Keratinocyte (primary cell): ENCODE measurements at places on chromosomes 2 and 18. TPM values are rescaled to one million over a fixed set of nuclear protein-coding genes. Genes with fewer than 3 reads are reported as not detected.

DNA sequence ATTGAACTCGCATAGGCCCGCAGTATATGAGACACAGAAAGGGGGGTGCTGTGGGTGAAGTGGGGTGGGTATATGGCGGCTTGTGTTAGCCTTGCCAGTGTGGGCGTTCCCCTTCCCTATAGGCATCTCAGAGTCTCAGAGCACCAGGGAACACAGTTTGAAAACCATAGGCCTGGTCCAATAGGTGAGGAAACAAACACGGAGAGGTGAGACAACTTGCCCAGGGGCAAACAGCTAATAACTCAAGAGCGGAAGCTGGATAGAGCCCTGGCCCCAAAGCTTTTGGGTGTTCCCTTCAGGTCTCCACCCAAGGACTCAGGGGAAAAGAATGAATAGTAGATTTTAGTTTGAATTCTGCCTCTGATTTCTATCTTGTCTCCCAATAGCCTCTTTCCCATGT, 7.9 kb downstream of the LIPG start:
- no peak overlapping the region for H3K4me3 ChIP-seq
- peak; percentile 82 for DNase-seq
- H3K27ac ChIP-seq = peak overlapping the region; percentile 65
- no peaks in the 10 kb centered on the region for H3K27me3 ChIP-seq
- H3K36me3 ChIP-seq = peaks cover 40% of the 10 kb centered on the region

GRCh38 chr2:8611700-8612099, 70.2 kb upstream of the ID2 start:
- H3K27ac ChIP-seq = no peak overlapping the region
- no peaks in the 10 kb centered on the region for H3K4me1 ChIP-seq
- DNase-seq = no peak

GRCh38 chr2:168315331-168316072, 68.1 kb upstream of the STK39 start:
- no peak for DNase-seq
- no peak overlapping the region for H3K27ac ChIP-seq
- no peaks in the 10 kb centered on the region for H3K36me3 ChIP-seq
- no peak overlapping the region for H3K4me3 ChIP-seq
- H3K4me1 ChIP-seq = no peaks in the 10 kb centered on the region
- no peaks in the 10 kb centered on the region for H3K27me3 ChIP-seq

DNA sequence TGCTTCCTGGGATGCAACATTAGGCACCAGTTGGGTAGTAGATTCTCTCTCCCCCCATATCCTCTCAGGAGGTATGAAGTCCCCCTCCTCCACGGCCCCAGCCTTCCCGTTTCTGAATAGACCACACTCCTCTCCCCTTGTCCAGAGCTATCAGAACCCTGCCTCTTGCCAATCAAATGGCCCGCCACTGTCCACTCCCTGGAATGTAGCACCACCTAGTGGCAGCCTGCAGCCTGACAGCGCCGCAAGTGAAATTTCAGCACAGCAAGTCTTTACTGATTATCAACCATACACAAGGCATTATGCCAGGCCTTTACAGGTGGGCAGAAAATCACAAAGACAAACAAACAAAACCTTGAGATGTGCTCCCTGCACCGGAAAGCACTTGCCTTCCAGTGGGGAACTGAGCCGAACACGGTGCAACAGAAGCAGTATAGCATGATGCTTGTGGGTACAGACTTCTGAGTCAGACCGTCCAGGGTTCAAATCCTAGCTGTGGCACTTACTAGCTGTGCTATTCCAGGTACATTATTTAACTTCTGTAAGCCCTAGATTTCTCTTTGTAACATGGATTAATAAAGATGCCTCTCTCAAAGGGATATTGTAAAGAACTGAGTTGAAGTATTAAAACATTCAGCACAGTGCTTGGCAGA, 174.0 kb downstream of the SMAD2 start:
- no peaks in the 10 kb centered on the region for H3K36me3 ChIP-seq
- DNase-seq = no peak
- no peaks in the 10 kb centered on the region for H3K27me3 ChIP-seq
- H3K27ac ChIP-seq = no peak overlapping the region
- no peak overlapping the region for H3K4me3 ChIP-seq

DNA sequence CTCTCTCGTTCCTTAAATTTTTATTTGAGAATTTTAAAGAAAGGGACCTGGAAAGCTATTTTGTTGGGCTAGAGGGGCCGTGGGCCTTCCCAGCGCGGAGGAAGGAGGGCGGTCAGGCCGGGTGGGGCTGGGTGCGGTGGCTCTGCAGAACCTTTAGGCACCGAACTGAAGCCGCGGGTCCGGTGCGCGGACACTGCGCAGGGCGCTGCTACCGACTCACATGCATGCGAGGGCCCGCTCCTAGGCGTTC, 1.6 kb upstream of the TWIST2 start:
- peaks cover 60% of the 10 kb centered on the region for H3K27me3 ChIP-seq
- no peak overlapping the region for H3K4me3 ChIP-seq
- H3K4me1 ChIP-seq = peaks cover 3% of the 10 kb centered on the region
- H3K27ac ChIP-seq = no peak overlapping the region

DNA sequence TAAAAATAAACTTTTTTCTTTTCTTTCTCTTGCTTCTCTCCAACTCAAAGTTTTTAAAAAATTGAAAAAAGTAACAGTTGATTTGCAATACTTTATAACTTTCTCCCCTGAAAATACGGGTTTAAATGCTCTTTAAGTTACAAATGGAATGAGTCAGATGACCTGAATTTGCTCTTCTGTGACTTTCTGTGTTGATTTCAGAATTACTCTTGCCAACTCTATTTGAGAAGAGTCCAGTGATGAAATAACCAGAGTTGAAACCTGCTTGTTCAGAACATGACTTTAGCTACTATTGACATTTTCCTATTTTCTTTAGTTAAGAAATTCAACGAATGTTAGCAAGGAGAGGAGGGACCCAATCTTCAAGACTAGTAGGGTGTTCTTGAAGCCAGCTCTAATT, 146.1 kb upstream of the ZSWIM2 start:
- H3K4me1 ChIP-seq = no peaks in the 10 kb centered on the region
- H3K4me3 ChIP-seq = no peak overlapping the region
- H3K36me3 ChIP-seq = no peaks in the 10 kb centered on the region
- H3K27ac ChIP-seq = no peak overlapping the region

- no peak for DNase-seq
- H3K4me3 ChIP-seq = no peak overlapping the region
- no peaks in the 10 kb centered on the region for H3K4me1 ChIP-seq
- H3K36me3 ChIP-seq = no peaks in the 10 kb centered on the region
- H3K27ac ChIP-seq = no peak overlapping the region
- H3K27me3 ChIP-seq = no peaks in the 10 kb centered on the region
Measured at GRCh38 chr2:6986301-6986911, 69.2 kb downstream of the RNF144A start.

DNA sequence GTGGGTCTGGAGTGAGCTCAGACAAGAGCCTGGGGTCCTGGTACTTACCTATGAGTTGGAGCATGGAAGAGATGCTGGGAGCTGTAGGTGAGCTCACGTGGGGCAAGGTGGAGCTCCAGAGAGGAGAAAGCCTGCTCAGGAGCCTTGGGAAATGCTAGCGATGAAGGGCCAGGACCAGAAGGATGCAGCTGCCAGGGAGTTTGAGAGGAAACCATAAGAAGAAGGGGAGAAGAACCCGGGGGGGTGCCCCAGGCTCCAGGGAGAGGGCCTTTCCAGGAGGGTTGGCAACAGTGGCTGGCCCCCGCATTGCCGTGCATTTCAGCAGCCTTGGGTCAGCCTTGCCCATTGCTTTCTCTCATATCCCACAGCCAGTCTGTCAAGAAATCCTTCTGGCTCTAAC, 268.7 kb downstream of the GLI2 start:
- peaks cover 8% of the 10 kb centered on the region for H3K27me3 ChIP-seq
- no peak overlapping the region for H3K4me3 ChIP-seq
- no peak overlapping the region for H3K27ac ChIP-seq

GRCh38 chr2:65549257-65549627, 116.8 kb upstream of the SPRED2 start:
- peaks cover 11% of the 10 kb centered on the region for H3K4me1 ChIP-seq
- H3K27ac ChIP-seq = no peak overlapping the region
- no peak overlapping the region for H3K4me3 ChIP-seq
- no peak for DNase-seq
- no peaks in the 10 kb centered on the region for H3K27me3 ChIP-seq

GRCh38 chr2:83747141-83747540, 711.9 kb downstream of the SUCLG1 start:
- DNase-seq = no peak
- H3K4me3 ChIP-seq = no peak overlapping the region
- H3K27ac ChIP-seq = no peak overlapping the region
- no peaks in the 10 kb centered on the region for H3K36me3 ChIP-seq
- no peaks in the 10 kb centered on the region for H3K27me3 ChIP-seq

DNA sequence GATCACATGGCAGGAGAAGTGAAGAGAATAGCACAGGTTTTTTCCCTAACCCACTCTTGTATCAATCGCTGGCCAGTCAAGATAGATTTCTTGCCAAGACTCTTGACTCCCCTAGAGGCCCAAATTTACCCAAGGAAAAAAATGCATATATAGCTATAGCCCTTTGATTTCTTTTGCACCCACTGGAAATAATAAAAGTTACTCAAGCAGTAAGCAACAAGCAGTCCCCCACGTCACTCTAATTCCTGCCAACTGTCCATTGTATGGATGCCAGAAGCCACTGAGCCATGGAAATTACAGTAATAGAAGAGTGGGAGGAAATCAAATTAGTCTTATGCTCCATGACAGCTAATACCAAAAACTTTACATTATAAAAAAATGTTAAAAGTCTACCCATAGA, 125.3 kb upstream of the SLC39A10 start:
- H3K4me1 ChIP-seq = peaks cover 11% of the 10 kb centered on the region
- no peak for DNase-seq
- no peak overlapping the region for H3K27ac ChIP-seq
- H3K36me3 ChIP-seq = no peaks in the 10 kb centered on the region
- no peak overlapping the region for H3K4me3 ChIP-seq

DNA sequence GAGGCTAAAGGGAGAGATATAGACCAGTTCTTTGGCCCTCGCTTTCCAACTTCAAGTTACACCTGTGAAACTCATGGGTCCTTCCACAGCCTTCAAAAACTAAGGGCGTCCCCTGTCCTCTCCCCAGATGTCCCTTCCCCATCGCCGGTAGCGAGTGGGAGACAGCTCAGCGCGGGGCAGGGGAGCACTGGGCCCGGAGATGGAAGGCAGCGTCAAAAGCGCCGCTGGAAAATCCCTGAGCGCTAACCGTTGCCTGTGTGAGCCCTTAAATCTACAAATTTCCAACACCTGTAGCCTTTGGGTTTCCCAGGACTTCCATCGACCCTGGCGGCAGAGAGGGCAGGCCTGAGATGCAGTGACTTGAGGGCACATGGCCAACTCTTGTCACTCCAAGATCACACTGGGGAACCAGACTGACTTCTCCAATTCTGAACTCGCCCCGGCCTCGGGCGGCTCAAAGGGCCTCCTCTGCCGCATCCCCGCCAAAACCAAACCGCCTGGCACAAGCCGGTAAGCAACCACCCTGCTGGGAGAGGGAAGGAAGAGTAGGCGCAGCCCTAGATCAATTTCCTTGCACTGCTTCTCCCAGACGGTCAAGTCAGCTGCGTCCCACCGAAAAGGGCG, 879 bp upstream of the EPAS1 start:
- no peaks in the 10 kb centered on the region for H3K36me3 ChIP-seq
- H3K27ac ChIP-seq = peak overlapping the region; percentile 34
- no peak for DNase-seq
- H3K4me1 ChIP-seq = peaks cover 22% of the 10 kb centered on the region
- no peaks in the 10 kb centered on the region for H3K27me3 ChIP-seq

GRCh38 chr2:209424199-209424701, 403 bp downstream of the MAP2 start:
- peak overlapping the region; percentile 50 for H3K27ac ChIP-seq
- H3K27me3 ChIP-seq = no peaks in the 10 kb centered on the region
- peaks cover 30% of the 10 kb centered on the region for H3K4me1 ChIP-seq
- H3K36me3 ChIP-seq = no peaks in the 10 kb centered on the region
- no peak for DNase-seq

The ARL5A gene
- polyA plus RNA-seq = 18.8 to 25.5 TPM (median 21.5 TPM) in 3 replicates

GRCh38 chr2:16960579-16960978, 294.9 kb upstream of the CYRIA start:
- no peak for DNase-seq
- H3K4me3 ChIP-seq = no peak overlapping the region
- no peaks in the 10 kb centered on the region for H3K36me3 ChIP-seq
- H3K4me1 ChIP-seq = no peaks in the 10 kb centered on the region
